ENCODE measurements at places on chromosomes 5 and 9. TPM values are rescaled to one million over a fixed set of nuclear protein-coding genes. Genes with fewer than 3 reads are reported as not detected.

GRCh38 chr9:69342769-69343168 lies 17.8 kb downstream of the ENTREP1 start:
- no peaks in the 10 kb centered on the region for H3K27me3 ChIP-seq
- DNase-seq, result no peak
- H3K4me1 ChIP-seq, result no peaks in the 10 kb centered on the region
- H3K27ac ChIP-seq, result no peak overlapping the region

GRCh38 chr9:73009649-73010288 lies 56.9 kb upstream of the ALDH1A1 start:
- H3K36me3 ChIP-seq, result no peaks in the 10 kb centered on the region
- H3K27me3 ChIP-seq, result no peaks in the 10 kb centered on the region

DNA sequence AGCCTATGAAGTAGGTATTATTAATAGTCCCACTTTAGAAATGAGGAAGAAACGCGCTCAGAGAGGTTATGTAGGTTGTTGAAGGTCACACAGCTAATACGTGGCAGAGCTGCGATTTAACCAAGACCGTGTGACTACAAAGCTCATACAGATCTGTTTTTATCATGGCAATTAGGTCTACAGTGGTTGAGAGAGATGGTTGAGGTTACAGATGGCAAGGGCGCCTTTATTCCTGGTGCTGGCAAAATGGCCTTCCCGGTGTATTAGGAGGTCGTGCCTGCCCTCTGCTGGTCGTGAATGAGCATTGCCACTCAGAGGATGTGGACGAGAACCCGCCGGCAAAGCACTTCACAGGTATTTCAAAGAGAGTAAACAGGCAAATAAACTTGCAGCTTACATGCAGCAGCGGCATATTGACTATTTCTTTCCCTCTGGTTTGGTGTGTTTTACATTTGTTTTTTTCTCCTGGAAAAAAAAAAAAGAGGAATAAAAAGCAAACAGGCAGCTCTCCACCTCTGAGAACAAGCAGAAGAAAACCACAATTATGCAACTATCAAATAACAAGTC lies 65.3 kb upstream of the EGFLAM start:
- H3K27ac ChIP-seq, result no peak overlapping the region
- DNase-seq, result peak; percentile 27
- H3K27me3 ChIP-seq, result no peaks in the 10 kb centered on the region
- no peaks in the 10 kb centered on the region for H3K36me3 ChIP-seq
- H3K4me3 ChIP-seq, result no peak overlapping the region

DNA sequence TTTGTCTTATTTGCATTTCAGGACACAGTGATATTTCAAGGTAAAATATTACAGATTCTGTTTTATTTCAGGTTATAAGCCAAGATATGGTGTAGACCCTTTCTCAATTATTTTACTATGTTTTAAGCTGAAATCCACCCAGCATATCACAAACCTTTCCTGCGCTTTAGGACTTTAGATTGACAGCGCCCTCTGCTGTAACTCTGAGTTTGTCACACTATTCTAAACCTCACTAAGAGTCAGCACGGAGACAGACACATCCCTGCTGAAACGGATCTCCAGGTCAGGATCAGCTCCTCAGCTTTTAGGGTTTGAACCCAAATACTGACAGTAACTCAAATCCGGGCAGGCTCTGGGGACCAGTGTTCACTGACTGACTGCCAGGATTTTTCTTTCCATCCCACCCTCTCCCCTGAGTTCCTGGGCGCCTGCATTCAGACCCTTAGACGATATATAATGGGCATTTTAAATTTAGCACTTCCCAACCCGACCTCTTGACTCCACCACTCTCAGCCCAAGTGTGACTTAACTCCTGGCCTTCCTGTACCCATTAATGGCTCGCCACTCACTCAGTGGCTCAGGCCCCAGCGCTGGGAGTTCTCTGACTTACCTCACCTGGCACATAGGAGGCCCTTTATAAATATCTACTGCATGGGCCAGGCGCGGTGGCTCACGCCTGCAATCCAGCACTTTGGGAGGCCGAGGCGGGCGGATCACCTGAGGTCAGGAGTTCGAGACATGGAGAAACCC lies 33.5 kb downstream of the TLX3 start:
- no peak overlapping the region for H3K4me3 ChIP-seq
- no peaks in the 10 kb centered on the region for H3K4me1 ChIP-seq
- no peaks in the 10 kb centered on the region for H3K36me3 ChIP-seq
- no peak overlapping the region for H3K27ac ChIP-seq
- H3K27me3 ChIP-seq, result peaks cover 3% of the 10 kb centered on the region

DNA sequence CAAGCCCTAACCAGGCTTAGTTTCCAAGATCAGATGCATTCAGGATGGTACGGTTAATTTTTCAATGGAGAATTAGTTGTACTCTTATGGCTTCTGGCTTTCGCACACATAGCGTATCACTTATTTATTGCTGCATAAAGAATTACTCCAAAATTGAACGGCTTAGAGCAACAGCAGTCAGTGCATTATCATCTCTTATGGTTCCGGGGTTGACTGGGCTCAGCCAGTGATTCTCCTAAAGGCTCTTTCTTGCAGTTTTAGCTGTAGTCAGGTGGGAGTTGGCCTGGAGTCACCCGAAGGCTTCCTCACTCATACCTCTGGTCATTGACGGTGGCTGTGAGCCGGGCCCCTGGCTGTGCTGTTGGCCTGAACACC lies 595 bp upstream of the GRHPR start:
- H3K4me3 ChIP-seq, result peak overlapping the region; percentile 88
- H3K27me3 ChIP-seq, result no peaks in the 10 kb centered on the region
- peaks cover 28% of the 10 kb centered on the region for H3K4me1 ChIP-seq
- no peak for DNase-seq

GRCh38 chr5:158607088-158607487 lies 492.6 kb downstream of the EBF1 start:
- H3K36me3 ChIP-seq, result no peaks in the 10 kb centered on the region
- H3K4me1 ChIP-seq, result no peaks in the 10 kb centered on the region
- no peak overlapping the region for H3K27ac ChIP-seq
- no peak overlapping the region for H3K4me3 ChIP-seq
- H3K27me3 ChIP-seq, result no peaks in the 10 kb centered on the region

DNA sequence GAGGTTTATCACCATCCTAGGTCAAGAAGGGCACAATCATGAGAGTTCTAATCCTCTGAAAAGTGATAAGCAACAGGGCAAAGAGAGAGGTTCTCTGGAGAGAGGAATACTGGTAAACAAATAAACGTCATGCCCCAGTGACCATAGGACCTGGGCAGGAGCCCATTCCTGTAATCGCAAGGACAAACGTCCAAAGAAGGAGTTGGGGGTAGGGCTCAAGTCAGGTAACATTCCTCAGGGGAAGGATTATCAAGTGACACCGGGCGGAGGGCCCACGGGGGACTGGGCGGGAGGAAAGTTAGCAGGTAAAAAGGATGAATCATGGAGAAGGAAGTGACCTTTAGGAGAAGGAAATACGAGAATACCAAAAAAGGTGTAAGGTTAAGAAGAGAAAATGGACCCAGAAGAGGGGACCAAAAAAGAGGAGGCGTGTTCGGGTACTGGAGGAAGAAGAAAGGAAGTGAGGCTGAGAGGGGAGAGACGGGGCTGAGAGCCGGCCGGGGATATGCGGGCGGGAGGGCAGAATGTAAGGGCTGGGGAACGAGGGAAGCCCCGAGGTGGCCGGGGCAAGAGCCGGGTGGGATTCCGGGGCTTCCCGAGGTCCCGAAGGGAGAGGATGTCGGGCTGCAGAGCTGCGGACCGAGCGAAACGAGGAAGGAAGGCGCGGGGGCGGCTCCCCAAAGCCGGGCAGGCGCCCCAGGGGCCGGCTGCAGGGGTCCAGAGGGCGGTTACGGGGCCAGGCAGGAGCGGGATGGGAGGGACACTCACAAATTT lies 583 bp downstream of the DIAPH1 start:
- peak; percentile 70 for DNase-seq
- peak overlapping the region; percentile 86 for H3K4me3 ChIP-seq
- peaks cover 4% of the 10 kb centered on the region for H3K36me3 ChIP-seq
- H3K27me3 ChIP-seq, result no peaks in the 10 kb centered on the region
- H3K4me1 ChIP-seq, result peaks cover 46% of the 10 kb centered on the region

- no peaks in the 10 kb centered on the region for H3K27me3 ChIP-seq
- no peaks in the 10 kb centered on the region for H3K4me1 ChIP-seq
- H3K36me3 ChIP-seq, result no peaks in the 10 kb centered on the region
- no peak for DNase-seq
- no peak overlapping the region for H3K4me3 ChIP-seq
- no peak overlapping the region for H3K27ac ChIP-seq
These were observed 42.6 kb downstream of the TNFSF15 start for GRCh38 chr9:114763220-114763619.

DNA sequence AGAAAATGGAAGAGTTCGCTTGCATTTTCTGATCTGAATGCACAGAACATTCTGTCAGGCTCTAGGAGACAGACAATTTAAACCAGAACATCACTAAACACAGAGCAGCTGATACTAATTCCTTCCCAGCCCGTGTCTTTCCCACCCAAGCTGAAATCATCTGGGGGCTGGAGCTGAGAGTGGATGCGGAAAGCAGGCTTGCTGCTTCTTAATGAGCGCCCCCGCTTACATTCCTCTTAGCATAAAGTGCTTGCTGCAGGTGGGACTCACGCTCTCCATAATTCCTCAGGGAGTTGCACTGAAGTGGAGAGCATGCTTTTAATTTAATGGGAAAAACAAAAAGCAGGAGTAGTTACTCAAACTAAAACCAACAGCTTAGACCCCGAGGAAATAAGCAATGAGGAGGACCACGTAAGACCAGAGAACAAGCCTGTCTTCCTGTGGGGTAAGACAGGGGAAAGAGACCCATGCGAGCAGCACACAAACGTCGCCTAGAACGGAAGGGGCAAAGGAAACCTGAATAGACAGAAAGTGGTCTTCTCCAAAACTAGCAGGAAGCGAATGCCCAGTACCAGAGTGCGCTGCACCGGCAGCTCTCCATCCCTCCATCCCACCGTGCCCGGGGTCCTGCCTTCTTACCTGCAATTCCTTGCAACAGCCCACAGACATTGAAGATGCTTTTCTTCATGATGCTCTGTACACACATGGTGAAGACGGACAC lies 139.3 kb downstream of the LHFPL2 start:
- no peaks in the 10 kb centered on the region for H3K36me3 ChIP-seq
- H3K4me1 ChIP-seq, result peaks cover 9% of the 10 kb centered on the region
- peak overlapping the region; percentile 62 for H3K4me3 ChIP-seq
- DNase-seq, result peak; percentile 6
- no peak overlapping the region for H3K27ac ChIP-seq
- H3K27me3 ChIP-seq, result peaks cover 7% of the 10 kb centered on the region

DNA sequence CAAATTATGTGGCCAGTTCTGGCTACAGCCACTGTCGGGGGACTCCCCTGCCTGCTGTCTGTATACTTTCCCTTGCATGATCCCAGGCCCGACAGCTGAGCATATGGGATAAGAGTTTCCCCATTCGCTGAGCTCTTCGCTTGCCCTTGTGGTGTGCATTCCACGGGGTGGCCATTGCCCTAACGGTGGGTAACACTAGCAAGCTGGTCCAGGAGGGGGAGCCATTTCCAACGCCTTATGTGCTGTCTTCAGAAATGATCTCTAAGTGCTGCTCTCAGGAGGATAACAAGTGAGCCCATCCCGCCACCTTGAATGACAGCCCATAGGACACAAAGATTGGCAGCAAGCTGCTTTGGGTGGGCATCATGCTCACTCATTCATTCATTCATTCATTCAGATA lies 190.9 kb downstream of the FSTL4 start:
- no peak overlapping the region for H3K27ac ChIP-seq
- H3K4me3 ChIP-seq, result no peak overlapping the region
- no peaks in the 10 kb centered on the region for H3K36me3 ChIP-seq
- H3K4me1 ChIP-seq, result peaks cover 8% of the 10 kb centered on the region
- no peaks in the 10 kb centered on the region for H3K27me3 ChIP-seq

- peak; percentile 34 for DNase-seq
- peaks cover 5% of the 10 kb centered on the region for H3K36me3 ChIP-seq
- no peaks in the 10 kb centered on the region for H3K27me3 ChIP-seq
- H3K4me1 ChIP-seq, result peaks cover 21% of the 10 kb centered on the region
These were observed 15.9 kb downstream of the NINJ1 start for GRCh38 chr9:93117924-93118862.

DNA sequence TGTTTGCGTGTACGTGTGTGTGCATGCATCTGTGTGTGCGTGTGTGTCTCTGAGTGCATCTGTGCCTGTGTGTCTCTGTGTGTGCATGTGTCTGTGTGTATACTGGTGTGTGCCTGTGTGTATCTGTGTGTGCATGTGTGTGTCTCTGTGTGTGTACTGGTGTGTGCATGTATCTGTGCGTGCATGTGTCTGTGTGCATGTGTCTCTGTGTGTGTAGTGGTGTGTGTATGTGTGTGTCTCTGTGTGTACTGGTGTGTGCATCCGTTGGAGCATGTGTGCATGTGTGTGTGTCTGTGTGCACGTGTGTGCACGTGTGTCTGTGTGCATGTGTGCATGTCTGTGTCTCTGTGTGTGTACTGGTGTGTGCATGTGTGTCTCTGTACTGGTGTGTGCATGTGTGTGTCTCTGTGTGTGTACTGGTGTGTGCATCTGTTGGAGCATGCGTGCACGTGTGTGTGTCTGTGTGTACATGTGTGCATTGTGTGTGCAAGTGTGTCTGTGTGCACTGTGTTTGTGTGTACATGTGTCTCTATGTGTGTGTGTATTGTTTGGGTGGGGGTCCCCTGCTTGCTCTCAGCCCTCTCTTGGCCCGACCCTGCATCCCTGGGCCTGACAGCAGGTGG lies 23.8 kb upstream of the NOTCH1 start:
- no peaks in the 10 kb centered on the region for H3K27me3 ChIP-seq
- H3K36me3 ChIP-seq, result no peaks in the 10 kb centered on the region
- no peak overlapping the region for H3K27ac ChIP-seq
- no peak for DNase-seq

GRCh38 chr5:80324912-80325311 lies 5.1 kb downstream of the SPZ1 start:
- no peaks in the 10 kb centered on the region for H3K4me1 ChIP-seq
- H3K27me3 ChIP-seq, result no peaks in the 10 kb centered on the region
- H3K4me3 ChIP-seq, result no peak overlapping the region
- no peak overlapping the region for H3K27ac ChIP-seq

- H3K36me3 ChIP-seq, result no peaks in the 10 kb centered on the region
- H3K27me3 ChIP-seq, result no peaks in the 10 kb centered on the region
- no peaks in the 10 kb centered on the region for H3K4me1 ChIP-seq
- no peak for DNase-seq
- H3K27ac ChIP-seq, result no peak overlapping the region
- H3K4me3 ChIP-seq, result no peak overlapping the region
These were observed 1485.1 kb downstream of the EFNA5 start for GRCh38 chr5:106185661-106186081.

Gene PCDHGA7
- polyA plus RNA-seq, result not detected

Gene IL7R
- 1,212 TPM for polyA plus RNA-seq

Gene IL33
- not detected for polyA plus RNA-seq

Gene PARP8
- polyA plus RNA-seq, result 94.6 TPM

Gene WDR38
- not detected for polyA plus RNA-seq

Gene ANKRD18A
- polyA plus RNA-seq, result 2.2 TPM

Gene SPATA31E1
- polyA plus RNA-seq, result not detected

Gene DBH
- polyA plus RNA-seq, result not detected

All from CD4-positive, alpha-beta memory T cell (primary cell).